CD4-positive, CD25-positive, alpha-beta regulatory T cell (primary cell): ENCODE measurements at places on chromosomes 3 and 15.

- DNase-seq, result no peak
Observed at GRCh38 chr15:100725121-100726069, 123.0 kb downstream of the ASB7 start.

DNA sequence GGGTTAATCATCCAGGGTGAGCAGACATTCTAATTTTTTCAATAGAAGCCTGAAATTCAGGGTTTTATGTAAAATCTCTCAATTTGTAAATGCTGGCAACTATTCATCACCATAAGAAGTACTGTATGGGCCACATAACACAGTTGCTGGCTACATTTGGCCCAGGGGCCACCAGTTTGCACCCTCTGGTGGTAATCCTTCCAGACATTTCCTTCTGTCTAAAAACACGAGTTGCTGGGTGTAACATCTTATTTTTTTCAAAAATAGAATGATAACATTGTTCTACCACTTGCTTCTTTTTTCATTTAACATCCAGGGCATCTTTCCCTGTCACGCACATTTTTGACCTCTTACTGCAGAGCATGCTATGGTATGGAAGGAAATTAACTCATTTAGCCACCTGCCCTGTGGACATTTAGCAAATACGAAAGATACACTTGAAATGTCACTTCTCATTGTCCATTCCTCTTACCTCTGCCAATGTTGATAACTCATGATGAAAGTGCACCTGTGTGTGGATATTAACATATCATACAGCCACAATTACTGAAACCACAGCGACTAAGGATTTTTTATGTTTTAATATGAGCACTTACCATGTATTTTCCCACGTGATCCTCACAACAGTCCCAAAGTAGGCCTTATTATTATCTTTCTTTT, 117.5 kb upstream of the ARHGEF3 start:
- DNase-seq, result no peak

DNA sequence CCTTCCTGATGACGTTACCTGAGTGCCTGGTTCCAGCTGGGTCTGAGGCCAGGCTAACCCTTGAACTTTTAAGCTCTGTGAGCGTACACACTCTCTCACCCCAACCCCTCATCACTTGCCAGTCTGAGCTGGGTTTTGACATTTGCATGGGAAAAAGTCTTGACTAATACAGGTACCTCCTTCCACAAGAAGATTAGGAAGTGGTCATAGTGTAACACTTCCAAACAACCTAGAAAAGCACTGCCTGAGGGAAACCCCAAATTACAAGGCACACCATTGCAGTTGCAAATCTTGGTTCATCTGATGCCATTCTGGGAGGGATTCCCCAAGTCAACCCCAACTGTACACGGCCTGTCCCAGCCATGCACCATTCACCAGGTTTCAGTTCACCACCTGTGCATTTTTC, 499.8 kb downstream of the FOXP1 start:
- DNase-seq, result no peak

DNA sequence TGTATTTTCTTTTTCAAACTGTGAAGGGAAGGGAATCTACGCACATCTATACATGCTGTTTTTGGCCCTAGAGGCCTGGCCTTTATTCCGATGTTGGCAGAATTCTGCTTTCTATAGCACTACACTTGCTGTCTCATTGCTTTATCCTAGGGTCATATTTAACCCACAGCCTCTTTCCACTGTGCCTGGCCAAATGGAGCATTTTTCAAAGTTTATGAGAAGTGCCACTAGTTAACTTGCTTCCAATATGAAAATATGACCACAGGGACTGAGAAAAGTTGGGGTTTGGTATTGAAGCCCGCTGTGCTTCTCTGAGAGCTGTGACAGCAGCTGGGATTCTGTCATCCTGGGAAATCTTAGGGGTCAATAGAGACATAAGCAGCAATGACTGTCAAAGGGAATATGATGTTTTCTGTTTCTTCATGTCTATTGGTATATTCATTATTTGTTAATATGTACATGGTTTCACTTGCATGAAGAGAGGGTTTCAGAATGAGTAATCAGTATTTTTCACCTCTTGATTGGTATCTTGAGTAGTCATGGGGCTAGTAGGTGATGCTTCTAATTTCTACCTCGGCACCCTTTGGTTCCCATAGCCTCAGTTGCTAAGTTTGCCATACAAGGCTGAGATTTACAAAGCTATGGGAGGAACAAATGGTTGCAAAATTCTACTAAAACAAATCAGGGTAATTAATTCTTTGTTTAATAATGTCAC, 275.8 kb upstream of the RBMS3 start:
- DNase-seq, result peak; percentile 31

GRCh38 chr3:123783811-123784210, 100.3 kb downstream of the MYLK start:
- DNase-seq, result no peak

DNA sequence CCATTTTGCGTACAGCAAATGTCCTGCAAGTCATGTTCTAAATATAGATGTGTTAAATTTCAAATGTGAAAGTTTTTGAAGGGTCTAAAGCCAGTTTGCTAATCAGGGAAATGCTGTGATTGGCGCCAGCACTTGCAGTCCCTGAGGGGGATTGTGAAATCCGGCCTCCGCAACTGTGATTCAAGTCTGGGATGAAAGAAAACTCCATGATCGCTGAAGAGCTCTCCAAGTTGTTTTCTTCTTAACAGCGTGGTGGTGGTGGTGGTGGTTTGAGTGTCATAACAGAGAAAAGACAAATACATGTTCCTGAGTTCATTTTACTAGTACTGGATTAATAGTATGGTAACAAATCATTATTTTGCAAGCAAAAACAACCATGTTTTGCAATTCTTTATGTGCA, 51.8 kb downstream of the MITF start:
- no peak for DNase-seq

DNA sequence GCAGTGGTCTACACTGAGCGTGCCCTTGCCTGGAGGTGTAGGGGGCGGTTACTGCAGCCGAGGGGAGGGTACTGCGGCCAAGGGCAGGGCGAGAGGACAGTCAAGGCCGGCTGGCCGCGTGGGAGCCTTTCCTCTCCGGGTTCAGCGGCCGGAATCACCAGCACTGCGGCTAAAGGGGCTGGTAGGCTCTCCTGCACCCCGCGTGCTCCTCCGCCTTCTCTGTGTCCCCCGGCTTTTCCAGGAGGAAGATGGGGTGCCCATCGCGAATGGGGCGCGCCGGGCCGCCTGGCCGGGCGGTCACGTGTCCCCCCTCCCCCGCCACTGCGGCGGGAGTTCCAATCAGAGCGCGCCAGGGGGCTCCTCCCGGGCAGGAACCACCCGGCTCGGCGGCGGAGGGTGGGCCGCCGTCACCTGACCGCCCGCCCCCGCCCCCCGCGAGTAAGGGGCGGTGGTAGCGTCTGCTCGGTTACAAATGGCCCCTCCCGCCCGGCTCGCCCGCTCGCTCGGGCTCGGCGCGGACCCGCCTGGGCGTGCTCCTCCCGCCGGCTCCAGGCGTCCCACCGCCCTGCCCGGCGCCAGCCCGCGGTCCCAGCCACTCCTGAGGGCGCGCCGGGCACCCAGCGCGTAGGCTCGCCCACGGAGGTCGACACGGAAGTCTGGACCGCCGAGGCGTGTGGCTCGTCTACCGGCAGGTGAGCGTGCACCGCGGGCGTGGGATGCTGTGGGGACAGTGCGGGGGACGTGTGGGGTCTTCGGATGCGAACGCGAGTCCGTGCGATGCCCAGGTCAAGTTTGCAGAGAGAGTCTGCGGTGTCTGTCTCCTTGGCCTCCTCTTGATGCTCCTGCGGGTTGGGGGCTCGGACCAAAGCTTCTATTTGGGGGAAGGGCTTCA, 242.6 kb upstream of the TOPAZ1 start:
- DNase-seq, result no peak

DNA sequence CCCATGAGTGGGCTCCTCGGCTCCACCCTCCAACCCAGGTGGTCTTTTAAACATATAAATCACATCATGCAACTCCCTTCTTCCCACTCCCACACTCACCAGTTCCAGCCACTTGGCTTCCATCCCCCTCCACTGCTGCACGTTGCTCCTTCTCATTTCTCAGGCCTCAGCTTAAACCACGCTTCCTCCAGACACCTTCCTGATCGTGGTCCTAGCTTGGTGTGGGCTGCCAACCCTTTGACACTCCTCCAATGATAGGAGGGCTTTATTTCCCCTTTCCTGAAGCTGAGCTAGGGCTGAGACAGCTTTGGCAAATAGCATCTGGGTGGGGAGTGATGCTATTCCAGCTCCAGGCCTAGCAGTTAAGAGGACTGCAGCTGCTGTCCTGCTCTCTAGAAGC, 130.1 kb downstream of the SRGAP3 start:
- DNase-seq, result no peak

GRCh38 chr3:157226173-157226847, 66.4 kb upstream of the CCNL1 start:
- DNase-seq, result peak; percentile 27

GRCh38 chr15:93033434-93034045, 55.5 kb downstream of the RGMA start:
- DNase-seq, result no peak

DNA sequence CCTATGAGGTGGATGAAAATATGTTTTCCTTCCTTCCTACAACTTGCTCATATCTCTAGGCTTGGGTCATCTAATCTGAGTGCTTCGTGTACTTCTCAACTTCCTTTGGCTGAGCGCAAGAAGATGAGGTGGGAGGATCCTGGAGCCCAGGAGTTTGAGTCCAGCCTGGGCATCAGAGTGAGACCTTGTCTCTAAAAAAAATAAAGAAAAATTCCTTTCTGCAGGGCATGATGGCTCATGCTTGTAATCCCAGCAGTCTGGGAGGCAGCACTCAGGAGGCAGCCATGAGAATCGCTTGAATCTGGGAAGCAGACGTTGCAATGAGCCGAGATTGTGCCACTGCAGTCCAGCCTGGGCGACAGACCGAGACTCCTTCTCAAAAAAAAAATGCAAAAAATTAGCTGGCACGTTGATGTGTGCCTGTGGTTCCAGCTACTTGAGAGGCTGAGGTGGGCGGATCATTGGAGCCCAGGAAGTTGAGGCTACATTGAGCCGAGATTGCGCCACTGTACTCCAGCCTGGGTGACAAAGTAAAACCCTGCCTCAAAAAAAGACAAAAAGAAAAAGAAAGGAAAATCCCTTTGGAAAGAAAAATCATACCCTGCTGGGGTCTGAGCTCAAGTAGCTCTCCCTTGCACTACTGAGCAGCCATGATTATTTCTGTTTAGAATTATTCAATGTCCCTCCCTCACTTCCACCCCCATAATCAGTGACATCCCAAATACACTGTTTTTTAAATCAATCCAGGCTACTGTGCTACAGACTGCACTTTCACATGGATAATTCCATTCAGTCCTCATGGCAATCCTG, 28.0 kb upstream of the RAB11A start:
- no peak for DNase-seq

- DNase-seq, result no peak
Observed at GRCh38 chr3:146970236-146970635, 365.1 kb upstream of the PLSCR5 start.

DNA sequence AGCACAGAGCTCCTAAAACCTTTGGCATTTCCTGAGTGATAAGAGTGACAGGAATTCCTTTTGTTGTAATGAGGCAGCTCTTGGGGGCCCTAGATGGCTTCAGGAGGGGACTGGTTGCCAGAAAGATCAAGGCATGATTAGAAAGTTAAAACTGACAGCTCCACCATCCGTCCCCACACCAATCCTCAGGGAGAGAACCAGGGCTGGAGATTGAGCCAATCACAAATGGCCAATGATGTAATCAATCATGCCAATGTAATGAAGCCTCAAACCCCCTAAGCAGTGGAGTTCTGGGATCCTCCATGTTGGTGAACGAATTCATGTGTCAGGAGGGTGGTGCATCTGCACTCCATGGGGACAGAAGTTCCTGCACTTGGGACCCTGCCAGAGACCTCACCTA, 265.1 kb downstream of the OCA2 start:
- no peak for DNase-seq

- DNase-seq, result no peak
Observed at GRCh38 chr3:168117853-168118313, 22.2 kb upstream of the GOLIM4 start.

GRCh38 chr15:56681113-56681512, 52.2 kb downstream of the ZNF280D start:
- no peak for DNase-seq
